A549 (cell line): ENCODE measurements at places on chromosomes 7 and 10.

GRCh38 chr10:31768467-31768866, 160.2 kb downstream of the ARHGAP12 start:
- no peak for DNase-seq

- DNase-seq: no peak
These were observed 129.2 kb upstream of the FEZF1 start for GRCh38 chr7:122433765-122434164.

DNA sequence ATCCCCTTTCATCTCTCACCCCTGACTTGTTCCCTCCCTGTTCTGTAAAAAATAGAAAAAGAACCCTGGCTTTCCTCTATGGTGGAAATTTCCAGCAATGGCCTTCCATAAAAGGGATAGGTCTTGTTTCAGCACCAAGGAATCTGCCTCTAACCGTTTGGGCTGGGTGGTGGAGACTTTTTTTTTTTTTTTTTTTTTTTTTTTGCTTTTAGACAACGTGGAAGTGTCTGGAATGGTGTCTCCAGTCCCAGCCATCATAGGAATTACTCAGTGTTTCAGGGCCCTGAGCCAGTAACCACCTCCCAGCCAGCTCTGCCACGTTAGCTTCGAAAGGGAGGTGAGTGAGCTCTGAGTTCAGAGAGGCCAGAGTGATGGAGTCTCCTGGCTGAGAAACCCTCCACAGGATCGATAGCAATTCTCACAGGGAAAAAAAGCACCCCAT, 97.3 kb upstream of the COL1A2 start:
- DNase-seq: peak; percentile 50

DNA sequence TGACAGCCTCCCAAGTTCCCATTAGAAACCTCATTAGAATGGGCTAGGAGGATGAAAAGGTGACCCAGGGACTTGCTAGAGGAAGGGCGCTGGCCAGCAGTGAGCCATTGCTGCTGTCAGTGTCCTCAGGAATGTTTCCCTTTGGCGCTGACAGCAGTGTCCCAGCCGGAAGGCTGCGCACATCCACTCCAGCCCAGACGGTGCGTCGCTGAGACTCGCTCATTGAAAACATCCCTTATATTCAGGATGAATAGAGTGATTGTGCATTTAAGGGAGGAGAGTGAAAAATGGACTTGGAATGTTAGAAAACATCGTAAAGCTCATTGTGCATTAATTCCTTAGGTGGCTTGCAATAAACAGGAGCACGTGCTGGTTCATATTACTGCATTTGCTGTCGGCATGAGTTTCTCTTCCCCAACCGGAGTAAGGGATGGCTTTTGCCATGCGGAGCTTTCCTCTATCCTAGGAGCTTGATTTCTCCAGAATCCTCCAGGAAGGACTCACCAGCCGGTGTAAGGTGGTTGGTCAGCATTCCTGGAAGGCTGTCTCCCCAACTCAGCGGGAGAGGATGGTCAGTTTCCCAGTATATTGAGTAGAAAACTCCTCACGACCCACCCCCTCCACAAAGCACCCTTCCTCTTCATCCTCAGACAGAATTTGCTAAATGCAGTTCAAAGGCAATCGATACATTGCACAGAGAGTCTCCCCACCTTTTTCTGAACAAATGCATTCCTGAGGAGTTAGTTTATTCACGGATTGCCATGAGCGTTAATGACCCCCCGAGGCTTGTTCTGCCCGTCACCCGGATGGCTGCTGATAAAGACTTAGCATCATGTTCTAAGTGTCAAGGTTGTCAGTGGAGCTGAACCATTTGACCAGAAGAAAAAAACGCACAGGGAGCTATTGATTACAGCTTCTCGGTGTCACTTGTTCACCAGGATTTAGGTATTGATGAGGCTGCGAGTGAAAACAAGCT, 201.8 kb downstream of the EBF3 start:
- no peak for DNase-seq

DNA sequence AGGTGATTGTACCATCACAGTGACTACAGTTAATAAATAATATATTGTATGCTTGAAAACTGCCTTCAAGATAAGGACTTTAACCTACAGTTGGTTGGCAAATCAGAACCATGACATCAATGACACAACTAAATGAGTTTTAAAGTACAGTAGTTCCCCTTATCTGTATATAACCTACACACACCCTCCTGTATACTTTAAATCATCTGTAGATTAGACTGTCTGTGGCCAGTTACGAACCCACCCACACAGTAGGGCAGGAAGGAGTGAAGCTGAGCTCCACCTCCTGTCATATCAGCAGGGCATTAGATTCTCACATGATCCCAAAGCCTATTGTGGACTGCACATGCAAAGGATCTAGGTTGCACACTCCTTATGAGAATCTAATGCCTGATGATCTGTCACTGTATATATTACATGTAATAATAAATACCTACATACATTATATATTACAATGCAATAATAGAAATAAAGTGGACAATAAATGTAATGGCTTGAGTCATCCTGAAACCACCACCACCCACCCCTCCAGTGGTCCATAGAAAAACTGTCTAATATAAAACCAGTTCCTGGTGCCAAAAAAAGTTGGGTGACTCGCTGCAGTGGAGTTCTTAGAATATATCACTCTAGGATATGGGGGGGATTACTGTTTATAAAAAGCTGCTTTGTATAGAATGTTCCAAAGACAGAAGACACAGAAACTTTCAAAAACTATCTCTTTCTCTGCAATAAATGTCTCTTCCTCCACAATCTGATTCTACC, 5.6 kb downstream of the TPK1 start:
- DNase-seq: no peak

DNA sequence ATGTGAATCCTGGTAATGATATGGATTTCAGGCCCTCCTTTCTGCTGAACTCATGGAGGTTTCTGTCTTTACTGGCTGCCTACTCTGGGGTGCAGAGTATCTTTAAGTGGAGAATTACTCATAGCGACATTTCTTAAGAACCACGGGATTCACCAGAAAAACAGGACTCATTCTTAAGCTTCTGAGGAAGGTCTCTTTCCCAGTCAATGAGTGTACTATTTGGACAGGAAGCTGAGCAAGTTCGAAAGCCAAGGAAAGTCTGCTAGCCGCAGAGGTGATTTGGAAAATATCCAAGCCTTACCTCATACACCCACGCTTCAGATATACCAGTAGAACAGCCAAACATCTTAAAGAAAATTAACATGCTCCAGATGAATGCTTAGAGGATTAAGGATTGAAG, 377.6 kb upstream of the MYO3A start:
- no peak for DNase-seq

- DNase-seq: no peak
These were observed 115.0 kb upstream of the KIF5B start for GRCh38 chr10:32171204-32171603.

DNA sequence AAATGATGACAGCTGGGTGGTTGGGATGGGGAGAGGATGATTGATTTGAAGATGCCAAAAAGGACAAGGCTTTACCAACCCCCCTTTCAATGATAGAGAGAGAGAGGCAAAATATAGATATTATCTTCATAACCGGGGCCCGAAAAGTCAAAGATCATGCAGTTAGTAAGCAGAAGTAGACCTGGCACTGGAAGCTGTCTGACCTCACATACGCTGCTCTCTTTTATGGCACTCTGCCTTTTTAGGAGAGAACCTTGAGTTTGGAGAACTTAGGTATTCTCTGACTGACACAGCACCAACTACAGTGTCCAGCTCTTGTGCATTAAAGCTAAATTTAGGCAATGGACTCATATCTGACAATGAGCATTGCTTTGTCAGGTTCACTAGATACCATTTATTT, 30.7 kb downstream of the CNNM2 start:
- DNase-seq: no peak

- DNase-seq: no peak
These were observed 849.2 kb downstream of the IPMK start for GRCh38 chr10:57418476-57418875.

DNA sequence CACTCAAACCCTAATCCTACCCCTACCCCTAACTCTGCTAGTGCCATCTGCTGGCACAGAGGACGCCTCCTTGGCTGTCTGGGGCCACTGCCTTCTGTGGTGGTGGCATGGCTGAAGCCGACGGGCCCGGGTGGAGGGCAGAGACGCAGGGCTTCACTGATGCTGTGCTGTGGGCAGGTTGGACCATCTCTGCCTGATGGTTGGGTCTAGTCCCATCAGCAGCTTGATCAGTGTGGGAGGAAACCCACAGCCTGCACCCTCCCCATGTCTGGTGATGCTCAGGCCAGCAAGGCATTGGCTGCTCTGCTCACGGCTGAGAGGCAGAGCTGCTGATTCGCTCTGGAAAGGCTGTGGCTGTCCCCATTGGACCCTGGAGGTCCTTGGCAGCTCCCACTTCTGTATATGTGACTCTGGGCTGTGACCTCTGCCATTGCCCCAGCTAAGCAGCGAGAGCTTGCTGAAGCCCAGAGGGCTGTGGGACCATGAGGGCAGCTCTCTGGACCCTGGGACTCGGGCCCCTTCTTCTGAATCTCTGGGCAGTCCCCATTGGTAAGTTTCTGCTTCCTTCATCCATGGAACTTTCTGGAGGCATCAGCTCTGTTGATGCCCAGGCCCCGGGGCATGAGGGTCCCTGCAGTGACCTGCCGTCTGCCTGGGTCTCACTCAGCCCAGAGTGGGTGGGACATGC, at the start of gene SCART1:
SCART1 (plus strand) TSS at position 430 of the 688 bp plus-strand sequence; CDS start at position 483, 53 bp downstream.
- DNase-seq: no peak

- DNase-seq: no peak
These were observed 34.6 kb downstream of the ARL3 start for GRCh38 chr10:102679596-102679995.

DNA sequence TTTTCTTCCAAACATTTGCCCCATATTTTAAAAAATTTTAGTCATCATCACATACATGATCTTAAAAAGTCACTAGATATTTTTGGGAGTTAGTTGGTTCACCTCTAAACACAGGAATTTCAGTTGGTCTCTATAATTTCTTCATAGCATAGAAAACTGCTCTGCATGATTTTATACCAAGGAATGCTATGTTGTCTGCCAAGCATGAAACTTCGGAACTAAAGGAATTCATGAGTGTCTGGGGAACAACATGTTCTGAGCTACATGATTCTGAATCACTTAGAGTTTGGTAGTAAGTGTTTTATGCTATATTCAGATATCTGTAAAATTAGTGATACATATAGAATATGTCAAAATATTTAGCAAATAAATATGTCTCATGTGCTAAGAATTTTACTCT, 957.8 kb downstream of the GATA3 start:
- DNase-seq: no peak

DNA sequence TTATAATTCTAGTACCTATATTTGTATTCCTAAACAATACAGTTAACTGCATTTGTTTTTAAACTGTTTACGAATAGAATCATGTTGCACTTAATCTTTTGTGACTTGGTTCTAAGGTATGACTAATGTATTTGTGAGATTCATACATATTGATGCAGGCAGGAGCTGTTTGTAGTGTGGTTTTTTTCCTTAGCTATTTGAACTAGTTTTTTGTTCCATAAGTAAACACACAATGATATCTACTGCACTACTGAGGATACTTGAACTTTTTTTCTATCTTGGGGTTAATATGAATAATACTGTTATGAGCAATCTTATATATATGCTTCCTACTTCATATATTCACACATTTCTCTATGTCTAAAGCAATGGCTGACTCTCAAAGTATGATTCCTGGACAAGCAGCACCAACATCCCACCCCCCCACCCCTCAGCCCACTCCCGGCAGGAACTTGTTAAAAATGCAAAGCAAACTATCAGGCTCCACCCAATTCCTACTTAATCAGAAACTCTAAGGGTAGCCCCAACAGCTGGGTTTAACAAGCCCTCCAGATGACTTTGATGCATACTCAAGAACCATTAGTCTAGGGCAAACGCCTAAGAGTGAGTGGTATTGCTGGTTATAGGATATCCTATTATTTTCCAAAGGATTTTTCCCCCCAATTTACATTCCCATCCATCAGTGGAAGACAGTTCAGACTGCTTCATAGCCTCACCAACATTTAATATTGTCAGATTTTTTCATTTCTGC, 25.8 kb downstream of the BRAF start:
- DNase-seq: no peak

- no peak for DNase-seq
These were observed 9.4 kb upstream of the RFC2 start for GRCh38 chr7:74263399-74264120.

DNA sequence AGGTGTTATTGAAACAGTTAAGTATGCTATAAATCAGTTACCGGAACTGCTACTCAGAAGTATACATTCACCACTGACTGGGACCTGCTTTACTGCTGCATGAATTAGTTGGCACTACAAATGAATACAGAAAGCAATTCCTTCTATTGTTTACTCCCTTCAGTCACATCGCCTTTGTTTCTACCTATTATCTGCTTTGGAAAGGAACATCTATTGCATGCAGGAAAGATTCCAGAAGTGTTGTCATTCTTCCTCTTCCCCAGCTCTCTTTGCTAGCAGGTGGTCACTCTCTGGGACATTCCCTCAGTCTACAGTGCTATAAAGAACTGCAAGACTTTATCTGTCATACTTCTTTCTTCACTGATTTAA, 131.3 kb downstream of the ANK3 start:
- no peak for DNase-seq

GRCh38 chr7:1060315-1061072, 16.1 kb downstream of the GPR146 start:
- no peak for DNase-seq

DNA sequence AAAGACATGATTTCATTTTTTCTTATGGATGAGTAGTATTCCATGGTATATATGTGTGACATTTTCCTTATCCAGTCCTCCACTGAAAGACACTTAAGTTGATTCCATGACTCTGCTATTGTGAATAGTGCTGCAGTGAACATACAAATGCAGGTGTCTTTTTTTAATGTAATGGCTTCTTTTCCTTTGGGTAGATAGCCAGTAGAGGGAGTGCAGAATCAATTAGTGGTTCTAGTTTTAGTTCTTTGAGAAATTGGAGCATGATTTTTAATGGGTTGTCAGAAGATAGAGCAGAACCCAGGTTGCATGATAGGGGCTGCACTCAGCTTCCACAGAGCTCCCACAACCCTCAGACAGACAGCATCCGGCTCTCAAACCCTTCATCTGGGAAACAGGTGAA, 152.9 kb upstream of the PLXDC2 start:
- no peak for DNase-seq

GRCh38 chr10:72889391-72889831, 4.1 kb upstream of the OIT3 start:
- peak; percentile 6 for DNase-seq

- no peak for DNase-seq
These were observed 200.3 kb downstream of the DNAJB6 start for GRCh38 chr7:157537056-157537455.

GRCh38 chr10:64075604-64076003, 554.4 kb downstream of the REEP3 start:
- DNase-seq: no peak

GRCh38 chr10:15137036-15137359, 31.5 kb downstream of the NMT2 start:
- no peak for DNase-seq

GRCh38 chr10:76411729-76412435, 980.5 kb downstream of the LRMDA start:
- no peak for DNase-seq

- no peak for DNase-seq
These were observed 19.8 kb upstream of the CCDC7 start for GRCh38 chr10:32426186-32426585.

- no peak for DNase-seq
These were observed 106.0 kb downstream of the BMS1 start for GRCh38 chr10:42888504-42889095.

- DNase-seq: no peak
These were observed 124.7 kb upstream of the UNC5B start for GRCh38 chr10:71087622-71088021.

- no peak for DNase-seq
These were observed 874.6 kb downstream of the LRMDA start for GRCh38 chr10:76305930-76306615.
